Suprapubic skin (tissue), 4 donors: ENCODE measurements at places on chromosomes 6 and 20. TPM values are rescaled to one million over a fixed set of nuclear protein-coding genes. Genes with fewer than 3 reads are reported as not detected.

Gene ZNF292
- 111 TPM for total RNA-seq

Gene GPLD1
- total RNA-seq: 28.9 TPM

Gene SDC4
- total RNA-seq: 156 TPM

Gene ADTRP
- 21.7 TPM for total RNA-seq

Gene DYNLT2
- 1.3 TPM for total RNA-seq

Gene PI16
- 4.5 TPM for total RNA-seq

Gene RHAG
- 0.89 TPM for total RNA-seq

Gene CST11
- total RNA-seq: not detected

Gene ME1
- total RNA-seq: 30.0 TPM

Gene MUC22
- not detected for total RNA-seq

Gene ZFP64
- total RNA-seq: 25.1 TPM

Gene SAMD5
- total RNA-seq: 7.8 TPM

Gene UNC5CL
- total RNA-seq: 0.94 TPM

Gene EPPIN
- total RNA-seq: 0.42 TPM

Gene RAET1E
- total RNA-seq: 25.5 TPM

Gene CFAP206
- total RNA-seq: 0.85 TPM

Gene TGM3
- total RNA-seq: 43.6 TPM

Gene CDSN
- 455 TPM for total RNA-seq

Gene EDEM2
- 14.1 TPM for total RNA-seq

Gene DNAH8
- 0.23 TPM for total RNA-seq

Gene HLA-DQA2
- 6.3 TPM for total RNA-seq

Gene FILIP1
- 0.13 TPM for total RNA-seq

Gene HLA-DQB1
- total RNA-seq: 9.4 TPM

Gene BANF2
- total RNA-seq: not detected

Gene PRDM13
- not detected for total RNA-seq

Gene CCDC170
- total RNA-seq: 0.16 TPM

Gene HS3ST5
- total RNA-seq: not detected

Gene LY6G6D
- 5.5 TPM for total RNA-seq

Gene SLC17A9
- total RNA-seq: 0.10 TPM

Gene SCRT2
- total RNA-seq: not detected

Gene SLC22A7
- total RNA-seq: not detected

Gene SNAP91
- not detected for total RNA-seq

Gene DDO
- not detected for total RNA-seq

Gene CCN2
- total RNA-seq: 84.1 TPM

Gene TUBB1
- total RNA-seq: 0.17 TPM

Gene C6orf52
- total RNA-seq: not detected
